ENCODE measurements at places on chromosomes 16 and 17.

DNA sequence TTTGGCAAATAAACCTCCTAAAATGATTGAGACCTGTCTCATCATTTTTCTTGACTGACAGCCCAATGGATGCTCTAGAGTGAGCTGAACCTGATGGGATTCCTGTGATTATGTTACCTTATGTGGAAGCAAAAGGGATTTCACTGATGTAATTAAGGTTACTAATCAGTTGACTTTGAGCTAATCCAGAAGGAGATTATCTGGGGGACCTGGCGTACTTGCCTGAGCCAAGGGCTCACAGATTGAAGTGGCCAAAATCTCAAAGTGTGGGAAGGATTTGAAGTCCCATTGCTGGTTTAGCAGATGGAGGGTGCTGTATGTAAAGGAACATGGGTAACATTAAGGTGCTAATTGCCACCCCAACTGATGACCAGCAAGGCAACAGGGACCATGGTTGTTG, 214.0 kb downstream of the CPPED1 start:
- no peak for DNase-seq

- DNase-seq: no peak
Measured at GRCh38 chr17:69198238-69198637, 30.4 kb downstream of the ABCA10 start.

GRCh38 chr17:32319548-32319905, 22.4 kb downstream of the C17orf75 start:
- DNase-seq: peak; percentile 5

DNA sequence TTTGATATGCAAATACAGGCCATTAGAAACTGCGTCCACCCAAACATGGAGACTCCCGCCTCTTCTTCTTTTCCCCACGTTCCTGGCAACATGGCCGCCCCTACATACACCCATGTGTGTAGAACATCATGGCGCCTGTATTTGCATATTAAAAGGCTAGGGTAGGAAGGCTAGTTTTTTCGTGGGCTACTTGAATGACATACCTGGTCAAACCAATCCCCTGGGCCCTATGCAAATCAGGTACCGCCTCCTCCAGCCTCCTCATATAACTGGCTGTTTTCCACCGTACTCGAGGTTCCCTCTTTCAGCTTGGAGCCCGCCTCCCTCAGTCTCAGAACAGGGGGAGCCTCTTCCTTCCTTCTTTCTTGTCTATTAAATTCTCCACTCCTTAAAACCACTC, 840 bp upstream of the CD300LB start:
- no peak for DNase-seq

DNA sequence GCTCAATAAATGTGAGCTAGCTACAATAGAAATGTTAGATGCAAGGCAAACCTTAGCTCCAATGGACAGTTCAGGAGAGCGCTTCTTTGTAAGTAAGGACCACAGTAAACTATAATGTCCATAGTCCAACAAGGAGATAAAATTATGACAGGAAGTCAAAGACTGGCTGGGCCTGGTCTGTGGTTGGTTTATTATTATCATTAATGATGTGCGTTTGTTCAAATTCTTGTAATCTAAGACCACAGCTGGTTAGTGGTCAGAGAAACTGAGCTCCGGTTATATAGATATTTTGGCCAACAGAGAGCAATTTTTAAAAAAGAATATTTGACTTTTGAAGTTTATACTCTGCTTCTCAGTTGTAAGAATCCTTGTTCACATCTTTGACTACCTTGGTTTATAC, 4.7 kb upstream of the CMTM2 start:
- DNase-seq: no peak

DNA sequence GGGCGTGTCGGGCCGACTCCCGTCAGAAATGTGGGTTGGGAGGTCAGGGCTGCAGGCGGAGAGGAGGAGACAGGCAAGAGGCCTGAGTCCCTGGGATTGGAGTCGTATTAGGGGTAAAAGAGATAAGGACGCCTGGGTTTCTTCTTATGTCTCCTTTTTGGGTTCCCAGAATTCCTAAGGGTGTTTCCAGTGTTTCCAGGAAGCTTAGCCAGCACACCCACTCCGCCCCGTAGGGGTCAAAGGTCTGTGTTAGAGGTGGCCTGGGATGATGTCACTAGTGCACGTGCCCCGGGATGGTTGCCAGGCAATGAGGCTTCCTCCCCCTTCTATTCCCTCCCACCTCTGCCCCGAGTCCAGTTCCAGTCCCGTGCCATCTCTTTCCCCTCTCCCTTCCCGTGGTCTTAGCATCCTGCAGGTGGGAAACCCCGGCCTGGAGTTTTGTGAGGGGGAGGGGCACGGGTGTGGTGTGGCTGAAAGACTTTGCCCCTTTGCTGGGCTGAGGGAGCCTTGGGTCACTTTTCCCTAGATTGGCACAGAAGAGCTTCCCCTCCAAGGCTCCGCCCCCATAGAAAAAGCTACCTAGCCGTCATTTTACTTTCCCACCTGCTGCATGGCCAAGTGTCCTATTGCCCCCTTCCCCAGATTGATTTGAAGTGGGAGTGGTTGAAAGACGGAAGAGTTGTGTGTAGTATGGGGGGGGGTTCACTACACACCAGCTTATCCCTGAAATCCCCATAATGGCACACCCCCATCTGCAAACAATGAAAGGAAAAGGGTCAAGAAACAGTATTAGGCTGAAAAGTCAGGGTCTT, 2.8 kb downstream of the KDM6B start:
- peak; percentile 95 for DNase-seq

DNA sequence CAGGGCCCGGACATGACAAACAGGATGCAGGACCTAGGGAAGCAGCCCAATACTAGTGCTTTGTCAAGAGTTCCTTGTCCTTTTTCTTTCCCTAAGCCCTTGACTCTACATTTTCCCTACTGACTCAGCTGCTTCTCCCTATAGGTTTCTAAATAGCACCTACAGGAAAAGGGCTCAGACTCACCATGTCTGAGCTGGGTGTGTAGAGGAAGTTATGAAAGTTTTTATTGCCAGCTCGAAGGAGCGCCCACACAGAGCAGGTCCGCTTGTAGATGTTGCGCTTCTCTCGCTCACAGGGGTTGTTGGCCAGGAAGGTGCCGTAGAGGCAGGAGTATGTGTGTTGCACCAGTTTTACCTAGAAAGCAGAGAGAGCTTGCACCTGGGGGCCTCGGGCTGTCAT, 10.6 kb downstream of the MTMR4 start:
- DNase-seq: no peak

- no peak for DNase-seq
Measured at GRCh38 chr16:84950906-84951305, 60.4 kb downstream of the ZDHHC7 start.

- no peak for DNase-seq
Measured at GRCh38 chr17:732902-733720, 715 bp downstream of the TLCD3A start.

DNA sequence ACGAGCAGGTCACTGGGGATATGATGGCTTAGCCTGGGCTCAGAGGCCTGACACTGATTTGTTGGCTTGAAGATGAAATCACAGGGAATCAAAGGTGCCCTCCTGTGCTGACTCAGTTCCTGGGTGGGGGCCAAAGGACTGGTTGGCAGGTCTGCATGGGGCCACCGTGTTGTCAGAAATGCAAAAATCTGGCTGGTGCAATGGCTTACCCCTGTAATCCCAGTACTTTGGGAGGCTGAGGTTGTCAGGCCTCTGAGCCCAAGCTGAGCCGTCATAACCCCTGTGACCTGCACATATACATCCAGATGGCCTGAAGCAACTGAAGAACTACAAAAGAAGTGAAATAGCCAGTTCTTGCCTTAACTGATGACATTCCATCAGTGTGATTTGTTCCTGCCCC, 314.2 kb downstream of the WWOX start:
- no peak for DNase-seq

DNA sequence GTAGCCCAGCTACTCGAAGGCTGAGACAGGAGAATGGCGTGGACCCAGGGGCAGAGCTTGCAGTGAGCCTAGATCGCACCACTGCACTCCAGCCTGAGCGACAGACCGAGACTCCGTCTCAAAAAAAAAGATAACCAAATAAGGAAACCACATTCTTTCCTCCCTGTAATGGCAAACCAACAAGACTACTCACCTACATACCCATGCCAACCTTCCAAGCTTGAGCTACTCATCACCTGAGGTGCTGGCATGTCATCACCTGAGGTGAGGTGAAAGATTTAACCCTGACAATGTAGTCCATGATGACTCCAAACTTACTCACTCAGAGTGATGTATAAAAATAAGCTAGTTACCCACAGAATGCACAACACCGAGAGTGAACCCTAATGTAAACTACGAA, 85.2 kb downstream of the SMG6 start:
- no peak for DNase-seq

DNA sequence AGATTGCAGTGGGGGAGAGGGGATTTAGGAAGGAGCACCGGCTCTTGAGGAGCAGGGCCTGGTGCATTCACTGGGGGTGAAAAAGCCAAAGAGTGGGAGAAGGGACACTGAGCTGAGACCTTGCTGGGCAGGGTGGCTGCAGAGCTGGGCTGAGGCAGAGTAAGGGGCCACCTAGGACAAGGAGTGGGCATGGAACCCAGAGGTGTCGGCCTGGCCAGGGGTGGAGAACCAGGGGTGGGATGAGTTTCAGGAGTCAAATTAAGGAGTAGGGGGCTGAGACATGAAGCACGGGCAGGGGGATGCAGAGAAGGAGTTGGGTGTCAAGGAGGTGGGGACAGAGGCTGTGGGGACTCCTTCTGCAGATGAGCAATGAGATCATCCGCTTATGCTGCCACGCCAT, 20.1 kb downstream of the DNAH2 start:
- no peak for DNase-seq

DNA sequence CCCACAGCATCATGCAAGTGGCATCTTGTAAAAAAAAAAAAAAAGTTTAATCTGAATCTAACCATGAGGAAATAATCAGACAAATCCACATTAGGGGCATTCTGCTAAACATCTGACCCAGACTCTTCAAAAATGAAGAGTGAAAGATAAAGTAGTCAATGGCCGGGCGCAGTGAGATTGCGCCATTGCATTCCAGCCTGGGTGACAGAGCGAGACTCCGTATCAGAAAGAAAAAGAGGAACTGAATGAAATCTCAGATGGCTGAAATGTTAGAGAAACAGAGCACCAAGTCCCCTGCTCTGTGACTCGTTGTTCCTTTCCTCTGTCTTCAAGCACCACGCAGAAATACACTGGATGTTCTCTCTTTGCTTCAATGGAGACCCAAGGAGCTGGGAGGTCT, 12.7 kb upstream of the RNF135 start:
- DNase-seq: no peak

DNA sequence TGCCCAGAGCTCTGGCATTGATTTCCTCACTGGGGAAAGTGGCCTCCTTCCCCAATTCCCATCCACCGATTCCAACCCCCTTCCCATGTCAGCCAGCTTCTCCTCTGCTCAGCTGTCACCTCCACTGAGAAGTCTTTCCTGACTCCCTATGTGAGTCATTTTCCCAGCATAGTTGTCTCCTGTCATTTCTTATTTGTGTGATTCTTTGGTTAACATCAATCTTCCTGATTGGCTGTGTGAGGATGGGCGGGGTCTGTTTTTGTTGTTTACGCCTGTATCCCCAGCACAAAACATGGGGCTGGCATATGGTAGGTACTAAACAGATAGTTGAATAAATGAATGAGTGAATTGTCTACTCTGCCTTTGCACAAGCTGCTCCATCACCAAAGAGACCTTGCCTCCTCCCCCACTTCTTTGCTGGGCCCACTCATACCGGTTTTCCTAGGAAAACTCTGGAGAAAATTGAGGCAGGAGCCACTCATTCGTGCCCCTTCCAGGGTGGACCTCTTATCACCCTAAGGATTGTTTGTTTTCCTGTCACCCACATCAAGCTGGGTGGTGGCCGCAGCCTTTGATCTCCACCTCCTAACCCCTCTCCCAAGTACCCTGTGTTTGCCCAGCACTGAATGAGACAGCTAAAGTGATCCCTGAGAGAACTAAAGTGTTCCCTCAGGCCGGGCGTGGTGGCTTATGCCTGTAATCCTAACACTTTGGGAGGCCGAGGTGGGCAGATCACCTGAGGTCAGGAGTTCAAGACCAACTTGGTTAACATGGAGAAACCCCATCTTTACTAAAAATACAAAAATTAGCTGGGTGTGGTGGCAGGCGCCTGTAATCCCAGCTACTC, 1.2 kb upstream of the GRB7 start:
- DNase-seq: no peak

GRCh38 chr17:60170835-60171752, 21.3 kb downstream of the CA4 start:
- DNase-seq: no peak

GRCh38 chr17:1201132-1201702, 21.4 kb upstream of the ABR start:
- no peak for DNase-seq

DNA sequence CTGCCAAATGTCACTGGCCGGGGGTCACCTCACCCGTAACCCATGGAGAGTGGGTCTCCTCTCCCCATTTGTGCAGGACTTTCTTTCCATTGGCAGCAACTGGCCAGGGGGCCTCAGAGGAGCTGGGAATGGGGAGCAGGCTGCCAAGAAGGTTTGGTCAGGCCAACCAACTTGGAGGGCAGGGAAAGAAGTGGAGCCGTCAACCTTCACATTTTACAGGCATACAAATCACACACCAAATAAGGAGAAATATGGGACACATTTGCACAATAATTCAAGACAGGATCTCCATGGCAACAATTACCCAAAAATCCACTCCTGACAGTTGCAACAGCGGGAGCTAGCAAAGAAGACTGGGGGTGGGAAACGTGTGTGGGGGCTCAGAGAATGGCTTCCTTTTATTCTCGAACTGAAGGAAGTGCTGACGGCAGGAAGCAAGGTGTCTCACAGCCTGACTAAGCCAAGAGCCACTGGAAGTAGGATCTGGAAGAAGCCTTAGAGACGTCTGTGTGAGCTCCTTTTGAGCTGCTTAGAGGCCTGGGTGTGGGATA, 20.9 kb downstream of the RPRML start:
- no peak for DNase-seq

DNA sequence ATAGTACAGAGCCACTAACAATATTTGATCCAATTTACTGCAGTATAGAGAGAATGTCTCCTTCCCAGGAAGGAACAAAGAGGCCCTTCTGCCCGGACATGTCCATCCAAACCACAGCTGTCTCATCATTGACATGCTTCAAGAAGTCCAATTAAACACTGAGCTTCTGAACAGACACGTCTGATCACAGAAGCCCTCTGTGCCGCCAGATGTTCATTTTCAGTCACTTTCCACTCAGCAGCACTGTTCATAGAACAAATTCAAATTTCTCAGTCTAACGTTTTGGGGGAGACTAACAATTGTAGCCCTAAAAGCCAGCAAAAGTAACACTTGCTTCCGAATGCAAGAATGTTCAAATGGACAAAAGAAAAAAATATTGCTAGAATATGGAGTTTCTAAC, 15.3 kb downstream of the ZC3H7A start:
- DNase-seq: no peak

DNA sequence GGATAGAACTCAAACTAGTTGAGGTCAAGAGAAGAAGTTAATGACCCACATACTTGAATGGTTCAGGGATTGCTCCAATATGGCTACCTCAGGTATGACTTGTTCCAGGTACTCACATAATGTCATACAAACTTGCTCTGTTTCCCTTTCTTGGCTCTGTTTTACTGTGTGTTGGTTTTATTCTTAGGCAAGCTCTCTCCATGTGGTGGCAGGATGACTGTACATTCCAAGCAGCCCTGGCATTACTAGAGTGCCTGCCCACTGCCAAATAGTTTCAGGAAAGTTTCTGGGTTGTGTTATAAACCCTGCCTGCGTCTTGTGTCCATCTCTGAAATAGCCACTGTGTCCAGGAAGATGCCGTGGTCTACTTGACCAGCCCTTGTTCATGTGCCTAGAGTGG, 476.8 kb downstream of the SHISA9 start:
- DNase-seq: no peak
